WTC11 (cell line): ENCODE measurements at places on chromosomes 4 and X. TPM values are rescaled to one million over a fixed set of nuclear protein-coding genes. Genes with fewer than 3 reads are reported as not detected.

AADAT gene
- 9.1 to 12.3 TPM (median 10.0 TPM) in 3 replicates for total RNA-seq

GRCh38 chrX:153821066-153821465 is 9.3 kb downstream of the PDZD4 start:
- H3K4me3 ChIP-seq, result no peak overlapping the region
- H3K36me3 ChIP-seq, result 0 out of 2 replicates have a peak, but pooled peaks cover 2% of the 10 kb centered on the region
- DNase-seq, result no peak
- H3K27me3 ChIP-seq, result no peaks in the 10 kb centered on the region

DNA sequence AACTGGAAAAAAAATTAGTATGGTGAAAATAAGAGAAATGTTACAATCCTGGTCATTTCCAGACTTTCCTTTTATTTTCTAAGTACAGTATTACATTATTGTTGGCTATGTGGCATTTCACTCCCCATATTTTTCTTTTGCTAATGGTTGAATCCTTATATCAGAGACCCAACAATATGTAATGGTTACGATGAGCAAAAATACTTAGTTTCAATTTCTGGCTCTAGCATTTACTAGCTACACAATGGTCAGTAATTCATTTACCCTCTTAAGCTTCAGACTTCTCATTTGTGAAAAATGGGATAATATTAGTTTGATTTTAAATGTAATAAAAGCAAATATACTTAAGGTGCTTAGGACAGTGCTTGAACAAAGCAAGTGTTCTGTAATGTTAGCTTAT is 942.9 kb upstream of the PABPC4L start:
- H3K27me3 ChIP-seq, result no peaks in the 10 kb centered on the region
- no peaks in the 10 kb centered on the region for H3K4me1 ChIP-seq
- no peaks in the 10 kb centered on the region for H3K36me3 ChIP-seq
- H3K4me3 ChIP-seq, result no peak overlapping the region
- no peak for DNase-seq
- H3K27ac ChIP-seq, result no peak overlapping the region

DNA sequence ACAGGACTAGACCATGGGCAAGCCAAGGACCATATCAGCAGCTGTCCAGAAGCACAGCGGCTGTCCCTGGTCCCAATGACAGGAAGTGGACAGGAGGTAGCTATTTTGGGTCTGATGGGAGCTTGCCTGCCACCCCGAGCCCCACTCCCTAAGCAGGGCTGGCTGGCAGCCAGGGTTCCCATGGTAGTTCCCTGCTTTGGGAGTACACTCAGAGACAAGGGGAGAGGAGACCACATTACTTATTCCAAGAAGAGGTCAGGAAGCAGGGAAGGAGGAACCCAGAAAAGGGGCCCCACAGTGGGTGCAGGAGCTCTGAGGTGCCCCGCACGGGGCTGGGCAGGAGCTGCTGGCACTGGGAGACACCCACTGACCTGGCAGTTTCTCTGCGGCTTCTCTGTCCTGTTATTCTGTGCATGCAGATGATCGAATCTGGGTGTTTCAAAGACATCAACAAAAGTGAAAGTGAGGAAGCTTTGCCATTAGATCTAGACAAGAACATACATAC is 36.3 kb downstream of the HTT-AS start:
- H3K27ac ChIP-seq, result no peak overlapping the region
- peaks cover 16% of the 10 kb centered on the region for H3K4me1 ChIP-seq
- H3K4me3 ChIP-seq, result no peak overlapping the region
